ENCODE measurements at places on chromosomes 1 and 21. TPM values are rescaled to one million over a fixed set of nuclear protein-coding genes. Genes with fewer than 3 reads are reported as not detected.
A peak's percentile ranks its signal among the peaks of the same experiment; 100 is the strongest.

DNA sequence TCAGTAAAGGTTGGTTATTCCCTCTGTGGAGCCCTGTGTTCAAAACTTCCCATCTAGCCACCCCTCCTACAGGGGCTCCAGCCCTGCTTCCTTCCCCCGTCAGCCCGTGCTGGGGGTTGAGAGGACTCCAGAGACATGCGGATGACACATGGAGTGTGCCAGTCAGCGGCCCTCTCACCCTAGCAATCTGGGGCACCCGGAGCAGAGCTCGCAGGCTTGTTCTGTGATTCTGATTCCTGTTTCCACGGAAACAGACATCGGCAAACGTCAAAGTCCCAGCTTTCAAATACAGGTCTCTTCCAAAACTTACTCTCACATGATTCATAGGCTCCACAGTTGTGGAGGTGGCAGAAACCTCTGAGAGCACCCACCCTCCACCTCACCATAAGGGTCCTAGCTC, 9.8 kb upstream of the SSBP3 start:
- no peak for DNase-seq

- no peak for DNase-seq
Measured at GRCh38 chr1:155918660-155919059, 7.5 kb upstream of the RIT1 start.

DNA sequence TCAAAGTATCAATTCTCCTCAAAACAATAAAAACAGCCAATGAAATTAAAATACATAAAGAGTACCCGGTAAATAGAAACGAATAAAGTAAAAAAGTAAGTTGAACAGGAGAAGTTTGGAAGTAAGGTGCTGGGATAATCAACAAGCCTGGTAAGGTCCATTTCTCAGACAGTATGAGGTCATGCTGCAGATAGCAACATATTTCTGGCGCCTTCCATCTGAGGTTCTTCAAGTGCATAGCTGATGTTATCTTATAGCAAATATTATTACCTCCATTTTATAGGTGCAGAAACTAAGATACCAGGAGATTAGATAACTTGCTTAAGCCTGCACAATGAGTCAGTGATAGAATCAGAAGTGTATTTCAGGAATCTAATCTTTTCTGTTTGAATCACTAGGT, 23.7 kb upstream of the CEP350 start:
- no peak for DNase-seq

GRCh38 chr1:20428841-20429240, 57.2 kb downstream of the CAMK2N1 start:
- DNase-seq, result no peak

DNA sequence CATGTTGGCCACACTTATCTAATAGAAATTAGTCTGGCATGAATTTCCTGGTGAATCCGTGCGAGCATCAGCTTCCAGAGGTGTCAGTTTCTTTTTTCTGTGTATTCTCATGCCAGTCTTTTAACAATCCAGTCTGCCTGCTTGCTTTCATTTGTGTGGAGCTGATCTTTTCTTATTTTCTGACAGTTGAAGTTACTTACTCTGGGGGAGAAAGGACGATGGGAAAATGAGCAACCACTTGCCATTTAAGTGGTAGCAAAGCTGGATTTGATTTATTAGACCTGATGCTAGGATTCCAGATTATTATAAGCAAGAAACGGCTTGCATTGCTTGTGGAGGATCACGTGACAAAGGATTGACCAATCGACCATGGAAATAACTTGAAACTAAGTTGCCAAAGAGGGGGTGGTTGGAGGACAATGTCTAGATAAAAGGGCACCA, 24.3 kb upstream of the APP start:
- no peak for DNase-seq

DNA sequence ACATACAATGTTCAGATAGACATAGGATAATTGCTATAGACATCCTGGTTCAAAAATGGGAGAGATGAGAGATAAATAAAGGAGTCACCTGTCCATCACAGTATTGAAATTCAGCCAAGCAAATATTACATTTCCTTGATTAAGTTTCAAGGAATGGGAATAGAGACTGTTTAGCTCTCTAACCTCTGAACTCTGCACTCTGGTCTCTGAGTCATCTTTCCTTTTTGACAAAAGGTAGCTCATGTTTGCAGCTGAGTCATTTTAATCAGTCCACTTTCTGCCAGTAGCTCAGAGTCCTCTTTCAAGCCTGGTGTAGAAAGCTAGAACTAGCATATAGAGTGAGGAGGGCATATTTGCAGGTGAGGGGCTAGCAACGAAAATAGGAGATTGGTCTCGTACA, 51.4 kb upstream of the GJA8 start:
- DNase-seq, result peak; percentile 45

GRCh38 chr1:208139434-208140045, 104.6 kb downstream of the PLXNA2 start:
- DNase-seq, result no peak

DNA sequence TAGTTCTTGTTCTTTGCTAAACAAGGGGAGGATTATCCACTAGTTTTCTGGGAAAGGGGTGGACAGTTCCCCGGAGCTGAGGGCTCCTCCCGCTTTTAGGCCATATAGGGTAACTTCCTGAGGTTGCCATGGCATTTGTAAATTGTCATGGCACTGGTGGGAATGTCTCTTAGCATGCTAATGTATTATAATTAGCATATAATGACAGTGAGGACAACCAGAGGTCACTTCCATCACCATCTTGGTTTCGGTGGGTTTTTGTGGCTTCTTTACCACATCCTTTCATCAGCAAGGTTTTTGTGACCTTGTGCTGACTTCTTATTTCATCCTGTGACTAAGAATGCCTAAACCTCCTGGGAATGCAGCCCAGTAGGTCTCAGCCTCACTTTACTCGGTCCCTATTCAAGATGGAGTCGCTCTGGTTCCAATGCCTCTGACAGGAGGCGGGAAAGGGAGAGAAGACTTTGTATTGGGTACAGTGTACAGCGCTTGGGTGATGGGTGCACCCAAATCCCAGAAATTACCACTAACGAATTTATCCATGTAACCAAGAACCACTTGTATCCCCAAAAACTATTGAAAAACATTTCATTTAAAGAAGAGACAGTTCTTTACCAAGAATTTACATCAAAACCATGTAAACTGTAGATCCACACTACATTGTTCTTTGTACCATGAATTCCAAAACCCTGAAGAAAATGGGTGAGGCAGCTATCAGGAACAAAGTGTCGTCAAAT, 8.7 kb upstream of the SLC2A5 start:
- no peak for DNase-seq

GRCh38 chr1:29934255-29934772, 698.0 kb downstream of the PTPRU start:
- DNase-seq, result no peak

DNA sequence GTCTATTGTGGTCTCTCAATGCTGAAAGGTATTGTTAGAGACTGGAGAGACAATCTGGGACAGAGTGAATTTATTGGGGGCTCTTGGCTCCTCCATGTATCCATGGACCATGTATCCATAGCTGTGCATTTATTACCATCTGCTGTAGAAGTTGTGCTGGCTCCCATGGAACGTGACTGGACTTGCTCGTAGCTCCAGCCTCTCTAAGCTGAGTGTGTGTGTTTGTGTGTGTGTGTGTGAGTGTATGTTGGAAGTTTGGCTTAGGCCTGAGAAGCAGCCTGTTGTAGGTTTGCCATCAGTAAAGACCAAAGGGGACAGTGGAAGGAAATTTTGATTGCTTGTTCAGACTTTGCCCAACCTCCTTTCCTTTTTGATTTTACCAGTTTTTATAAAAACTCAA, 105.7 kb upstream of the USP24 start:
- no peak for DNase-seq

- no peak for DNase-seq
Measured at GRCh38 chr1:162144853-162145252, 75.4 kb downstream of the NOS1AP start.

- no peak for DNase-seq
Measured at GRCh38 chr1:90719330-90720144, 2.4 kb upstream of the BARHL2 start.

DNA sequence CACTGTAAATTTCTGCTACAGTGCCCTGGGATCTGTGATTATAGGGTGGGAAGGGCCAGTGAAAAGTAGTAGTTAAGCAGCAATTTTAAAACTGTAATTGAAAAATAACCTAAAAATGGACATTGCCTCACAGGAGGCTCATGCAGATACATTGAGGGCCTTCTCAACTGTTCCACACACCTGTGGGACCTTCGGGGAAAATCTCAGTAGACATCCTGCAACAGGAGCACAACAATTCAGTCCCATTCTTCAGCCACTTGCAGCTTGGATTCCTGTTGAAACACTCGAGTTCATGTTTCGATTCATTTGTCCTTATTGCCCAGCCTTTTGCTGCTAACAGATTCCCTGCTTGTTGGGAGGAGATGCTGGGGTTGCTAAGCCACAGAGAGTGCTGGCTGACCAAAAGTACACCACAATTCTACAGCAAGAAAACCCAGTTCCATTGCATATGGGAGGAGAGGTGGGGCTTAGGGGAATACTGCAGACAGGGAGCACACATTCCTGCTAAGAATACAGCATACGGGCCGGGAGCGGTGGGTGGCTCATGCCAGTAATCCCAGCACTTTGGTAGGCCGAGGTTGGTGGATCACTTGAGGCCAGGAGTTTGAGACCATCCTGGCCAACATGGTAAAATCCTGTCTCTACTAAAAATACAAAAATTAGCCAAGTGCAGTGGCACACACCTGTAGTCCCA, 4.5 kb downstream of the TMCC2 start:
- DNase-seq, result no peak

DNA sequence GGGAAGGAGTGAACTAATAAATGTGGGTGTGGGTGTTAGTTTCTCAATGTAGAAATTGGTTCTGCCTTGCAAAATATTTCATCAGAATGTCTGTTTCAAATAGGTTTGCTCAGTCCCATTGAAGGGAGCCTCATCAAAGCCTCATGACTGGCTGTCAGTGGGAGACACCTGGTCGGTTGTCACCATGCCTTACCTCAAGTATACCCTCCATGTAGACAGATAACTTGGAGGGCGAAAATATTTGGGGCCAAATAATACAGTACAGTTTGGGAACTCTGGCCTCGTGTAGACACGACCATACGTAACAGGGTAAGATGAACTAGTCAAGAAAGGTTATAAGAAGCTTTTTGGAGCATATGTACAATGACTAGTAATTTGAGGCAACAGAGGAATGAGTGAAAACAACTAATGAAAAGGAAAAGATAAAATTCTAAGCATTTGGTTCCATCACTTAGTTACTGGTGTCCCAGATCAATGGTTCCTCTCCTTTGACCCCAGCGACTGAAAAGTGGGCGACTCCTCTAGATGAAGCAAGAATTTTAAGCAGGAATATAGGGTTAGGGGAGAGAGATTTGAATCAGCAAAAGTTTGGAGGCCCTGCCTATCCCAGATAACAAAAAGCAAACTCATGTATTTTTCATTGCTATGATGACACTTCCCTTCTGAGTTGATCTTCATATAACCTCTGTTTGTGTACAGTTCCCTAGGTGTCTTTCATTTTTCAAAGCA, 163.9 kb downstream of the LRRC40 start:
- DNase-seq, result no peak

DNA sequence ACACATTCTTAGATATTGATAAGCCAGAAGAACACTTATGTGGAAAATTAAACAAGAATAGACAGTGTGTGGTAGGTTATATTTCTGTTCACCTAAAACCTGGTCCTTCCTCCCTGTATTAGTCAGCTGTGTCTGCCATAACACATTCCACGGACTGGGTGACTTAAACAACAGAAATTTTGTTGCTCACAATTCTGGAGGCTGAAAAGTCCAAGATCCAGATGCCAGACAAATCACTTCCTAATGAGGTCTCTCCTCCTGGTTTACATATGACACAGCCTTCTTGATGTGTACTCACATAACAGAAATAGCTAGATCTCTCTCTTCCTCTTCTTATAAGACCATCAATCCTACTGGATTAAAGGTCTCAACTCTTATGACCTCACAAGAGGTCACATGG, 25.7 kb downstream of the JMJD4 start:
- DNase-seq, result no peak

DNA sequence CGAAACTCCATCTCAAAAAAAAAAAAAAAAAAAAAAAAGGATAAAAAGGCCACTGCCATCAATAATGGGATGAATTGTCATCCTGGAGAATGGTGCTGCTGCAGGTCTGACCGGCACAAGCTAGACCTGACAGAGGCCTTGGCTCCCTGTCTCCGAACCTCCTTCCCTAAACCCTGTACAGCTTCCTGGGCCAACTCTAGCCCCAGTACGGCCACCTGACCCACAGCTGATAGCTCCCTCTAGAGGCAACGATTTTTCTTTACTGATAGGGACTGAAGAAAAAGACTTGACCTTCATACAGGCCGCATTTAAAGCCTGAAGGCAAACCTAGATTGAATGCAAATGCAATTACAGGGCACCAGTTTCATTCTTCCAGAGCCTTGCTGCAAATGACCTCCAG, 30.7 kb downstream of the NOL9 start:
- DNase-seq, result peak; percentile 16

- DNase-seq, result no peak
Measured at GRCh38 chr1:224669403-224669802, 53.3 kb downstream of the CNIH3 start.

DNA sequence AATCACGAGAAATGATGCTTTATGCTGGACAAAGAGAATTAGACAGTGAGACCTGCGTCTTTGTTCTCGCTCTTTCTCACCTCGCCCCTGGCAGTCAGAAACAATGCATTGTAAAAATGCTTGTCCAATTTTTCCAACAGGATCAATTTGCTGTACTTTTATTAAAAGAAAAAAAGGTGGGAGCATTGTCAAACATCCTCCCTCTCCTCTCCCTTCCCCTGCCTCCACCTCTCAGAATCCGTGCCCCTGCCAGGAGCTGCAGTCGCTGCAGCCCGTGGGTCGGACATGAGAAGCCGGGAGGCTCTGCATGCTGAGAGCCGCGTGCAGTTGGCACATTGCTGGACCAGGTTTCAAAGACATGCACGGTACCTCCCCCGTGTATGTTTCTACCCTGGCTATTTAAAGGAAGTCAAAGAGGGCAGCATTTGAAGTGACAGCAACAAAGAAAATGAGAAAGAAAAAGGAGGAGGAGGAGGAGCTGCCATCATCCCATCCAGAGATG, 161.0 kb upstream of the KAZN start:
- DNase-seq, result no peak

The HRNR gene
- not detected for total RNA-seq

The OR2T2 gene
- total RNA-seq, result not detected

The EXTL1 gene
- total RNA-seq, result not detected

The LCE1B gene
- not detected for total RNA-seq

The PGBD2 gene
- total RNA-seq, result 2.9 TPM

The SPATA21 gene
- total RNA-seq, result not detected

The PER3 gene
- 4.8 TPM for total RNA-seq

The SETDB1 gene
- 23.1 TPM for total RNA-seq

The SPTA1 gene
- not detected for total RNA-seq

The RGS5 gene
- 21.8 TPM for total RNA-seq

The ATAD3C gene
- not detected for total RNA-seq

The OR2T29 gene
- not detected for total RNA-seq

Data from glomerular endothelial cell (primary cell).